ENCODE measurements at places on chromosomes 13 and 19. TPM values are rescaled to one million over a fixed set of nuclear protein-coding genes. Genes with fewer than 3 reads are reported as not detected.

Gene ERICH6B
- total RNA-seq, result not detected

Gene FLT1
- total RNA-seq, result 0.02 TPM

Gene KIR2DL1
- total RNA-seq, result not detected

Gene RGS9BP
- total RNA-seq, result 0.44 TPM

Gene SH2D3A
- 16.9 TPM for total RNA-seq

Gene ENOX1
- 2.3 TPM for total RNA-seq

Gene PNMA8B
- not detected for total RNA-seq

Gene UGGT2
- total RNA-seq, result 8.9 TPM

Gene SOX21
- 0.51 TPM for total RNA-seq

Measured in A549 treated with Hydrocortisone at 1 μM for 4 hours (cell line).